ENCODE measurements at places on chromosomes 7 and 10.

DNA sequence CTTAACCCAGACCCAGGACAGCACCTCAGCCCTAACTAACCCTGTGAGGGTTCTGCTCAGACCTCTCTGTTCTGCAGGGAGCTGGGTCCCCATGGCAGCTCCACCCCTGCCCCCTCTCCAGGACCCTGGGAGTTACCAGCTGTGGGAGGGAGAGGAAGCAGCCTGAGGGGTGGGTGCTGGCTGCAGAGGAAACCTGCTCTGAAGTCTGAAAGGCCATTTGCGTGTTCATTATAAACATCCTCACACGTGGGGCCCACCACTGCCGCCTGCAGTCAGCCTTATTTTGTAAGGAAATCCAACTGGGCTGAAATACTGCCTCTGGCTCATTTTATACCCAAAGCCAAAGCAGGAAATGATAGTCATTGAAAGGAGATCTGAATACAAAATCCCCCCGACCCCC lies 195.7 kb downstream of the TCERG1L start:
- DNase-seq: no peak

GRCh38 chr7:151374139-151374538 lies 32.5 kb downstream of the NUB1 start:
- no peak for DNase-seq

GRCh38 chr10:126234630-126235029 lies 153.6 kb downstream of the ADAM12 start:
- no peak for DNase-seq

DNA sequence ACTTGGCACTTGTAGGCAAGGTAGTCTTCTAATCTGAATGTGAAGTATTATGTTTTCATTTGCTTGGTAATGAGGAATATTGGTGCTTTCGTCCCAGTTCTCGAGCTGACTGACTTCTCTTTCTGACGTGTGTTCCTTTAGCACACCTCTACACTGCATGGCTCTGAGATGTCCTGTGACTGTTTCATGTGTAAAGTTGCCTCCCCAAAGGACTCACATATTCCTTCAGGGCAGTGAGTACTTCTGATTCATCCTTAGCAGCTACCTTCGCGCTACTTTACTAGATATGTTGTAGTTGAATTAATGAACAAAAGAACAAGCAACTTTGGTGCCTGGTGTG lies 113.7 kb downstream of the EGFR start:
- no peak for DNase-seq

GRCh38 chr7:18357691-18358090 lies 137.9 kb upstream of the HDAC9 start:
- DNase-seq: no peak

DNA sequence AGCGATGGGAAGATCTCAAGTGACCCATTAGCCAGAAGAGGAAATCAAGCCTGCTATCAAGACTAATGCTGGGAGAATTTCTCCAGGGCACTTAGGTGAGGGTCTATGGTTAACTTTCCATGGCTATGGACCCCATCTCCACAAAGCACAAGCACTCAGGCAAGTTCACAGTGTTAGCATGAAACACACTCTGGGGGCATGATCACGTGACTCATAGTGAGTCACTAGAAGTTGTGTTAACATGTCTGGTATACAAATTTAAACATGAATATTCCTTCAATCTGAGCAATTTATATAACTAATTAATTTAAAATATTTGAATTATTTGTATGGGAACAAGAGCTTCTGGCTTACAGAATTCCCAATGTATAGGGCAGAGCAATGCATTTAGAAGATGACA lies 131.8 kb downstream of the FAM204A start:
- no peak for DNase-seq

DNA sequence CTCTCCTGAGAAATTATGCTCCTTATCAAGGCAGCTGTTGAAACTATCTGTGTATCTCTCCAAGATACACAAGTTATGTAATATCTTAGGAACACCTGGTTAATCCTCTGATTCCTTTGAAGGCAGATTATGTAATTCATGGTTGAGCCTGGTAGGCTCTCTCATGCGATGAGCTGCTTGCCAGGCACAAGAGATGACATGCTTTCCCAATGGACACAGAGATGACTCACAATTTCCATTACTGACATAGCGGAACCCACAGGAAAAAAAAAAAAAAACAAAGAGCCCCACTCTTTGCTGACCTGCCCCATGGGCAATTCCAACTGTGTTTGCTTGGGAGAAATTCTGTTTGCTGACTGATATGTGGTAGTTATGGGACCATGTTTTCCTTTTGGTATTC lies 736.4 kb upstream of the PHF14 start:
- no peak for DNase-seq

DNA sequence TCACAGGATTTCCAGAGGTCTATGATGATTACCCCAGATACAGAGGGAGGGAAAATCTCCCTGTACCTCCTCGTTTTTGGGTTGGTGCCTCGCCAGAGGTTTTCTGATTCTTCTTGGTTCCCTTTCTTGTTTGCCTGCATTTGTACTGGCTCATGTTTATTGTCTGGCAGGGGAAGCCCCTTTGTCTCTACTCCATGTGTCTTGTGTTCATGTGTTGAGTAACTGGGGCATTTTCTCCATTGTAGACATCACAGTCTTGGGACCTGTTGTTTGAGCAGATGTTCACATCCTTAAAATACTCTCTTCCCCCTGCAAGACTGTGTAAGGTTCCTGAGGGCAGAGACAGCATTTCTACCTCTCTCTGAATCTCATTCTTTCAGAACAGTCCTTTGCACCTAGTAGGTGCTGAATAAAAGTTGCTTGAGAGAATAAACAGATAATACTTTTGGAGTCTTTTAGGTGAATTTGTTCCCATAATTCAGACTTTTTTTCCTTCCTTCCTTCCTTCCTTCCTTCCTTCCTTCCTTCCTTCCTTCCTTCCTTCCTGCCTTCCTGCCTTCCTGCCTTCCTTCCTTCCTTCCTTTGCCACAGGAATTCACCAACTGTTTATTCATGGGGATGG lies 25.1 kb downstream of the CDK14 start:
- no peak for DNase-seq

DNA sequence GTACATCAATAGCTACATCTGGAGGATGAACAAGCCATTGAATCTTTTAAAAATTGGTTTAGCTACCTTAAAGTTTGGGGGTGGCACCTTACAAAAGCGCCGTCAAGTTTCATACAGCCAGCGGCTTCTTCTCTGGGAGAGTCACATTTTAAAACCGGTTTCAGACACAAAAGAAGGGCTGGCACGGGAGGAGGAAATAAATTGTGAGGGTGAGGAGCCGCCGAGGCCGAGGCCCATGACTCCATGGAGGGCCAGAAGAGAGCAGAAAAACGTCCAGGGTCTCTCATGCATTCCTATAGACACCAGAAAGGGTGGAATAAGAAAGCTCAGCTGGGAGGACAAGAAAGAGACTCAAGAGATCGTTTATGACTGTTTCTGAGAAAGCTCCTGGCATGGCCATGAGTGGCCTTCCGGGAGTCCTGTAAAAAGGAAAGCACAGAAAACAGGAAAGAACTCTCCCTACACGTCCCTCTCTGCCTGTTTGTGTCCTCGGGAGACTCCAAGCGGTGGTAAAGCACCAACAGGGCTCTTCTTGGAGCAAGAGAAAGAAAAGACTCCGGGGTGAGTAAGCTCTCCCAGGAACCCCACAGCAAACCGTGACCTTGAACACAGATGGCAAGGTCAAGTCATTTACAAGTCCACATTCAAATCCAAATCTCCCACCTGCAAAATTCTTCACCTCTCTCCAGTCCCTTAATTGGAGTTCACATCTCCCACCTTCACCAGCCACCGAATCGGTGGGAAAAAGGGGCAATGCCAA lies 1.8 kb downstream of the FRAT2 start:
- no peak for DNase-seq
